Activated CD8-positive, alpha-beta memory T cell treated with anti-CD3 and anti-CD28 coated beads for 48 hours (primary cell): ENCODE measurements at places on chromosomes 7 and 10.

DNA sequence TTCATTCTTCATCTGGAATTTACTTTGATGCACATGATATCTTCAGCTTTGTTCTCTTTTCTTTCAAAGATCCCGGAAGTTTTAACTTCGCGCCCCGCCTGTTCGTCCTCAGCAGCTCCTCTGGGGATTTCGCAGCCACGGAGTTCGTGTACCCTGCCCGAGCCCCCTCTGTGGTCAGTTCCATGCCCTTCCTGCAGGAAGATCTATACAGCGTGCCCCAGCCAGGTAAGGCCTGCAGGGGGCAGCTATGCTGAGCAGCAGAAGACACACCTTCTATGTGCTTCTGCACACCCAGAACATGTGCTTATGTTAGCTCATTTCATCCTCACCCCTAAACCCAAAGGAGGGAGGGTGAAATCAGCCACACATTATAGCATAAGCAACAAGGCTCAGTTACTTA is 79.7 kb upstream of the LYZL2 start:
- no peak for DNase-seq

- no peak for DNase-seq
Observed at GRCh38 chr10:83991986-83992753, 147.1 kb upstream of the GHITM start.

GRCh38 chr10:35274498-35275060 is 61.7 kb upstream of the CCNY start:
- no peak for DNase-seq

DNA sequence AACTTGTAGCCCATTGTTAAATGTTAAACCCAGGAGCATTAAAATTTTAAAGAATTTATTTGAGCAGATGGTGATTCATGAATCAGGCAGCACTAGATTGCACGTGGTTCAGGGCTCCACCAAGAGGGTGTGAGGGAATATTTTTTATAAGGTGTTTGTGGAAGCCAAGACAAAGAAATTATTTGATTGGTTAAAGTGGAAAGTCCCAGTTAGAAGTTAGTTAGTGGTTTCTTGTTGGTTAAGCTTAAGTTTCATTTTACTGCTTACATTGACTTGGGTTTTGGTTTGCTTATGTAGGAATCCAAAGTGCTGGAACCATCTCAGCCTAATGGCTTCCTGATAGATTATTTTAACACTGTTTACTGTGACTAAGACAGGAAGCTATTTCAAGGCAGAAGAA is 906.2 kb downstream of the LRMDA start:
- no peak for DNase-seq

DNA sequence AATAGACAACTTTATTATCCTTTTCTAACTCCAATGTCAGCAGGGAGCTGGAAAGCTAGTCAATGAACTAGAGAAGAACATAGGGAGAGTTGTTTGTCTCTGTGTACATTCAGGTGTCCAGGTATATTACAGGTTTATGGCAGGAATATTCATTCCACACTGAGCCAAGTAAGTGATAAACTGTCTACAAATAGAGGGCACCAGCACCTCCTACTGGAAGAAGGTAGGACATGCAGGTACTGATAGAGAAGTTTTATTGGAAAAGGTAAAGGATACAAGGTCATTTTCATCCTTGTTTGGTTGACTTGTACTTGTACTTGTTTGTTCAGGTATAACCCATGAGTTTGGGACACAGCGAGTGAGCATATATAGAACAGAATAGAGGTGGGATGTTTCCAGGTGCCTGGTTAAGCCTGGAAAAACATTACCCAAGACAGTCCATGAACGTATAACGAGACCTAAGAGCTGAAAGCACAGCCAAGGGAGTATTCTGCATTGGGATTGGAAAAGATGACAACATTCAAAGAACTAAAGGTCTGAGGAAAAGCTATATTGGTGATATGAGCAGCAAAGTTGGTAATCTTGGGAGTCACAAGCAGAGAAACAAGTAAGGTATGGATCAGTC is 61.4 kb upstream of the PPP1R3C start:
- DNase-seq, result no peak
